Epithelial cell of umbilical artery (primary cell): ENCODE measurements at places on chromosomes 1 and 21. TPM values are rescaled to one million over a fixed set of nuclear protein-coding genes. Genes with fewer than 3 reads are reported as not detected.

Gene HTR6
- total RNA-seq, result not detected in 2 replicates

Gene PGLYRP4
- not detected in 2 replicates for total RNA-seq

Gene ZNF695
- total RNA-seq, result 1.6 and 4.0 TPM in 2 replicates

Gene FMO1
- total RNA-seq, result not detected in 2 replicates

Gene AMPD1
- total RNA-seq, result not detected in 2 replicates

Gene ASCL5
- total RNA-seq, result not detected in 2 replicates

Gene ENAH
- 25.0 and 51.1 TPM in 2 replicates for total RNA-seq
